Stimulated activated CD8-positive, alpha-beta memory T cell treated with anti-CD3 and anti-CD28 coated beads, Interleukin-12 subunit alpha, Interleukin-12 subunit beta, amount 100 ng/mL, for 1 hour (primary cell): ENCODE measurements at places on chromosomes 6 and 20.

- no peak for DNase-seq
These were observed 552.6 kb upstream of the GJE1 start for GRCh38 chr6:141580131-141580530.

DNA sequence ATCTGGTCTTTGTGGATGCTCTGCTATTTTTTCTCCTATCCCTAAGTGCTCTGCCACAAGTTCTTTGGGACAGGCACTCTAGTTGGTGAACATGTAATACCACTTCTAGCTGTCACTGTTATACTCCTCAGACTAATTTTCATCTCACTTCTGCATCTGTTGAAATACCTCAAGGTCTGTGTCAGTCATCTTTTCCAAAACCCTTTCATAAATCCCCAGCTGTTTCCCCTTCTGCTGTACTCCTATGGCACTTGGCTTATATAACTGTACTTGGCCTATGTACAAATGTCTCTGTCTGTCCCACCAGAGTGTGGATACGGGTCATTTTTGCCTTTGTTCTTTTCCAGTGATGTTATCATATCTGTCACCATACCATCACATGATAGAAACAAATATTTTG lies 124.2 kb downstream of the FHL5 start:
- DNase-seq = no peak

- DNase-seq = no peak
These were observed 42.2 kb downstream of the TBC1D7 start for GRCh38 chr6:13286181-13286580.

DNA sequence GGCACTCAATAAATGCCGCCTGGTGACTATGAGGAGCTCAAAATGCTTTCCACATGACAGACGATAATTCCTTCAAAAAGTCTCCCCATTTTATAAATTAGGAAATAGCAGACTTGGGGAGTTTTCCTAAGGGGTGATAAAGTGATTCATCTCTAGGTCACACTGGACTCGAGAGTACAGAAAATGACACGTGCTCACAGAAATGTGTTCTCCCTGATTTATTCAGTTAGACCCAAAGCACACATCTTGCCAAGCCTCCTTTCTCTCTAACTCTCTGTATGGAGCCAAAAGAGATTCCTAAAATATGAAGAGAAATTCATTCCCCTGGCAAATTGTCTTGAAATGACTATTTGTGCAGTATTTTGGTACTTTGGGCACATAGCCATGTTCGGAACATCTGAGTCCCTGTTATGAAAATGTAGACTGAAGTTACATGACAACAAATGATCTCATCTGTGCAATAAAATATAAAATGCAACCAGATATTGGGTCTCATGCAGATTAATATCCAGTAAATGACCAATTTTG lies 381.1 kb downstream of the TFAP2B start:
- DNase-seq = no peak
